IPS DF 6.9 (cell line): ENCODE measurements at places on chromosomes 7 and 10.

- no peaks in the 10 kb centered on the region for H3K36me3 ChIP-seq
- H3K27ac ChIP-seq: no peak overlapping the region
- H3K4me3 ChIP-seq: no peak overlapping the region
- H3K27me3 ChIP-seq: no peaks in the 10 kb centered on the region
- H3K4me1 ChIP-seq: no peaks in the 10 kb centered on the region
- peak; percentile 45 for DNase-seq
Measured at GRCh38 chr7:124152859-124153692, 120.2 kb upstream of the TMEM229A start.

GRCh38 chr10:111199587-111199986, 122.8 kb downstream of the ADRA2A start:
- no peaks in the 10 kb centered on the region for H3K27me3 ChIP-seq
- DNase-seq: no peak
- H3K4me1 ChIP-seq: no peaks in the 10 kb centered on the region
- H3K27ac ChIP-seq: no peak overlapping the region

GRCh38 chr7:93148144-93148543, at the start of gene SAMD9L:
Gene SAMD9L, minus strand, starts transcription at chr7:93148385. Its CDS starts 12,414 bp downstream, at chr7:93135971.
- no peaks in the 10 kb centered on the region for H3K36me3 ChIP-seq
- H3K27ac ChIP-seq: no peak within 1 kb of the TSS
- DNase-seq: no peak
- no peaks in the 10 kb centered on the region for H3K4me1 ChIP-seq
- H3K4me3 ChIP-seq: no peak within 1 kb of the TSS

- no peaks in the 10 kb centered on the region for H3K27me3 ChIP-seq
- no peak for DNase-seq
- H3K4me1 ChIP-seq: no peaks in the 10 kb centered on the region
Measured at GRCh38 chr10:131781076-131781475, 119.7 kb upstream of the PPP2R2D start.

DNA sequence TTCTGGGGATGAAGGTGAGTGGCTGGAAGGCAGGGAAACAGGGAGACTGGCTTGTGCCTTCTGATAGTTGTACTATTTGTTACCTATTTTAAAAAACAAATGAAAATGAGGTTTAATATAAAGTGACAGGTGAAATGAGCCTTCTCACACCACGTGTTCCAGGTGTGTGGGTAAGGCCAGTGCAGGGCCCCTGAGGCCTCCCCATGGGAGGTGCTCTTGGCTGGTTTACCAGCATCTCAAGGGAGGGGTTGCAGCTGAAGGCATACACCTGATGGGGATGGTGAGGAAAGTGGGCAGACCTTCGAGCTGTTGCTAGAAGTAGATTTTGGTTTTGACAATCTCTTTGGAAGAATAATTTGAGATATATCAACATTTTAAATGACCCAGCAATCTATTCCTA, 103.6 kb downstream of the ARHGAP22 start:
- H3K27me3 ChIP-seq: no peaks in the 10 kb centered on the region
- H3K27ac ChIP-seq: no peak overlapping the region
- no peaks in the 10 kb centered on the region for H3K36me3 ChIP-seq
- H3K4me1 ChIP-seq: no peaks in the 10 kb centered on the region
- H3K4me3 ChIP-seq: no peak overlapping the region
- DNase-seq: no peak

GRCh38 chr7:124566583-124566982, 199.0 kb downstream of the GPR37 start:
- peaks cover 1% of the 10 kb centered on the region; the same call in 1 of the 2 replicates for H3K4me1 ChIP-seq
- peak; percentile 1 for DNase-seq
- H3K36me3 ChIP-seq: no peaks in the 10 kb centered on the region
- no peaks in the 10 kb centered on the region for H3K27me3 ChIP-seq
- H3K4me3 ChIP-seq: no peak overlapping the region
- no peak overlapping the region for H3K27ac ChIP-seq

GRCh38 chr10:93131986-93132385, 58.3 kb downstream of the CYP26A1 start:
- no peak overlapping the region for H3K27ac ChIP-seq
- H3K4me1 ChIP-seq: no peaks in the 10 kb centered on the region
- H3K27me3 ChIP-seq: no peaks in the 10 kb centered on the region
- no peak overlapping the region for H3K4me3 ChIP-seq

DNA sequence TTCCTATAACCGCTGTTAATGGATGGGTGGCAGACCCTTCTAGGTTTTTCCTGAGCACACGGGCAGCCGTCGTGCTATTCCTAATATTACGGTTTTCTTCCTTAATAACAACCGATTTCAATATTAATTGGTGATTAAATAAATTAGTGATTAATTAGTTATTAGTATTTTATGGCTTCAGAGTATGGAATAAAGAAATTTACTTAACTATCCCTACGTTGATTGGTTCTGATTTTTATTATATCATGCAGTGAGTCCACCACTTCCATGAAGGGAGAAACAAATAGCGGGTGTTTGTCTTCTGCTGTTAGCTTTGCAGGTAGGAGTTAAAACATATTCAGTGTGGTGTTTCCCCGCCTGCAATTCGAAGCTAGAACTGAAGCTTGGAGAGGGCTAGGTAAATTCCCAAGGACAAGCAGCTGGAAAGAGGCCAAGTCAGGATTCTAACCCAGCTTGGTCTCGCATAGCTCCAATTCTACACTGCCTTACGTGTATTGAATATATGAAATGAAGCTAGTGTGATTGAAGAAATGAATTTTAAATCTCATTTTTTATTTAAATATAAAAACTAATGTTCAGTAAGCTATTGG, 928 bp upstream of the CSTF2T start:
- no peak overlapping the region; the same call in 1 of the 2 replicates for H3K4me3 ChIP-seq
- 0 out of 2 replicates have a peak, but pooled peaks cover 2% of the 10 kb centered on the region for H3K36me3 ChIP-seq
- no peaks in the 10 kb centered on the region for H3K27me3 ChIP-seq
- H3K27ac ChIP-seq: no peak overlapping the region
- H3K4me1 ChIP-seq: 0 out of 2 replicates have a peak, but pooled peaks cover 2% of the 10 kb centered on the region
- no peak for DNase-seq
